ENCODE measurements at places on chromosomes 16 and 17.

DNA sequence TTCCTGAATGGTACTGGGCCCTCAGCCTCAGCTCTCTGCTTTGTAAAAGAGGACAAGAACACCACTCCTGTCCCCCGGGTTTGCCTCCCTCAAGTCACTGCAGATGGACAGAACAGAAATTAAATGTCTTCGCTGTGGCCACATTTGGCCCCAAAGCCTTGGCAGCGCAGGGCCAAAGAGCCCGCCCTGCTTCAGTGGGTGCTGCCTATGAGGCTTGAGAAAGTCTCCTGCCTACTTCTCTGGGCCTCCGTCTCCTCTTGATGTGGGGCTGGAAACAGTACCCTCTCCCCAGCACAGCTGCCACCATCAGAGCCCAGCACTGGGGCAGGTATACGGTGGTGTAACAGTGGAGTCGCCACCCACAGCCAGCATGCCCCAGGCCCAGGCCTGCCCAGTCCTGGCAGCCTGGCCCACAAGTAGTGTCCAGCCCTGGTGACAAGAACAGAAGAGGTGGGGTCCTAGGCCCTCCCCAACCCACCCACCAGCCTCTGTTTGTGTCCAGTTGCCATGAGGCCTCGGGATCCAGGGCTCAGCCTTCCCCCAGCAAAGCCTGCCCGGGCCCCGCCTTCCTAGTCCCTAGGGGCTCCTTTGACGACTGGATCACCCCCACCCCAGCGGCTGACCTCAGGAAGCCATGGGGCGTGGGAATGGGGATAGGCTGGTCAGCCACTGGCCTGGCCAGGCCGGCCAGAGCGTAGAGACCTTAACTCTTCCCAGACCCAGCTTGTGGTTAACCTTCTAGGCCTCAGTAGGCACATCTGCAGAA, 3.9 kb upstream of the TPPP3 start:
- DNase-seq = no peak

DNA sequence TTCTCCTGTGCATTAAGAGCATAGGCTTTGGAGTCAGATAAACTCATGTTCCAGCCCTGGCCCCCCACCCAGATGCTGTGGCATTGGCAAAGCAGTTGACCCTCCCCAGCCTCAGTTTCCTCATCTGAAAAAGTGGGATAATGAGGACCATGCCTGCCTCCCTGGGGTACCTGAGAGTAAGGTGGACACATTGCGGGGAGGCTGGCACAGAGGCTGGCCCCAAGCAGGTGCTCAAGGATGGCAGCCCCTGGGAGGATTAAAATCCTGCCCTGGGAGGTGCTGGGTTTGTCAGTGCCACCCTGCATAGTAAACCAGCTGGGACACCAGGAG, 11.8 kb downstream of the ENPP7 start:
- no peak for DNase-seq

DNA sequence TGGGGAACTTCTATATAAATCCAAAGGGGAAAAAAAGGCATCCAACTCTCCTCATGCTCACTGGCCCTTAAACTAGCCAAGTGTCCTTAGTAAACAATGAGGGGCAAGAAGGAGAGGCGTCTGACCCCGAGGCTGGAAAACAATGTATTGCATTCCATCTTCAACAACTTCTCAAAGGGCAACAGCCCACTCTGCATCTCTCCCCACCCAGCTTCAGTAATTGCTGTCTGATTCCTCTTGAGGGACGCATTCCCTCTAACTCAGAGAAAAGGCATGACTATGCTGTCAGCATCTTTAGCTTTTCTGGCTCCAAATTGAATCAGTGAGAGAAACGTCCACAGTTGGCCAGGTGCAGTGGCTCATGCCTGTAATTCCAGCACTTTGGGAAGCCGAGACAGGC, 145.8 kb downstream of the SLC39A11 start:
- no peak for DNase-seq

GRCh38 chr16:78579020-78579419, 479.6 kb downstream of the WWOX start:
- DNase-seq = no peak

DNA sequence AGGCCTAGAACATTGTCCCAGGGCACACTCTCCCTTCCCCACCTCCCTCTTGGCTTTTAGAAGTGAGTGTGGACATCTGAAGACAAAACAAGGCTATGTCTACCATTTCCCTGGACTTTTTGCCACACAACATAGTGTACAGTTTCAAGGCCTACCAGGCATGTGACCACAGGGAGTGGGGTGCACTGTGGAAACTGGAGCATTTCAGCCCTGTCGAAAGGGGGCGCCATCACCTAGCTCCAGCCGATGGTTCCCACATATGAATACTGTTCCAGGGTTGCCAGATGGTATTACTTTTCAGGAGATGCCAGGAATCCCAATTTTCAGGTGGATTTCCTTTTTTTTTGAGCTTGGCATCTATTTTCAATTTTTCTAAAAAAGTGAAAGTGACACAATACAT, 140.7 kb downstream of the KATNIP start:
- DNase-seq = peak; percentile 31

- no peak for DNase-seq
Measured at GRCh38 chr17:35407531-35407930, 24.8 kb downstream of the SLFN12 start.

DNA sequence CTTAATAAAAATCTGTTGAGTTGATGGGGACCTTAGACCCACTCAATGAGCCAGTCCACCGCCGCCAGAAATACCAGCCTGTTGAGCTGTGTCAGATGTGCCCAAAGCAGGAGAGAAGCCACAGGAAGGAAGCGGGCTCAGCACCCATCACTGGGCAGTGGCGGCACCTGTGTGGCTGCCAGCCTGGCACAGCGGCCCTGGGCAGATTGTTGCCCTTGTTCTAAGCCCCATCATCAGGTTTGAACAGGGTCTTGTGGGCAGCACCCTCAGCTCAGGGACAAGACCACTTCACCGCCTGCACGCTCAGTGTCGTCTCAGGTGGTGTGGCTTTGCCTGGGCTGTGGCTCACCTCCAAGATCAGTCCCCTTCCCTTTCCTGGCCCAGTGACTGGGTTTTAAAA, 9.3 kb downstream of the ENDOV start:
- DNase-seq = no peak

GRCh38 chr16:67207249-67208091, 8.5 kb downstream of the ELMO3 start:
- no peak for DNase-seq

DNA sequence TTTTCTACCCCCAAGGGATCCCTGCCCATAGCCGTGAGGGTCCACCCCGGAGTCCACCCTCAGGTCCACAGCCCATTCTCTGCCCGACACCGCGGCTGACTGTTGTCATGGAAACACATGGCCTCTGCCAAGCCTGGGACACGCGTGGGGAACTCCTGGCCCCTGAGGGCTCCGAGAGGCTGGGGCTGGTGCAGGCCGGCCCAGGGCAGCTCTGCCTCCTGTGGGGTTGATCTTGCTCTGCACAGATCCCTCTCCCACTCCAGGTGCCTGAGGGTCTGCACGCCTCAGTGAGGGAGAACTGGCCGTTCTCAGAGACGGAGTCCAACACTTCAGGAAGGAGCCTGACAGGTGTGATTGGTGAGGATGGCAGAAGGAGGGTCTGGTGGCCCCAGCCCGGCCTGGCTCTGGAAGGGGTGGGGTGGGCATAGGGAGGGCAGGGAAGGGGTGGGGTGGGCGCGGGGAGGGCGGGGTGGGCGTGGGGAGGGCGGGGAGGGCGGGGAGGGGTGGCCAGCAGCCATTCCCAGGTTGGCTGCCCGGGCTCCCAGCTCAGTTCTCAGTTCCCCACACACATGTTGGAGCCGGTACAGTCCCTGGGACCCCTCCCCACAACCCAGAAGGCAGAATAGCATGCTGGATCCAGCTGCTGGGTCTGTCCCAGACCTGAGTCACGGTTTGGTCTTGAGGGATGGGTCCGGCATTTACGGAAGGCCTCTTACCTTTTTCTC, 6.4 kb downstream of the MRPL28 start:
- no peak for DNase-seq

- peak; percentile 43 for DNase-seq
Measured at GRCh38 chr16:77788181-77789084, at the start of gene VAT1L. VAT1L (plus strand) TSS chr16:77788564; CDS start chr16:77788683, 119 bp downstream.

- DNase-seq = no peak
Measured at GRCh38 chr17:76414334-76415295, 30.2 kb downstream of the SPHK1 start.

DNA sequence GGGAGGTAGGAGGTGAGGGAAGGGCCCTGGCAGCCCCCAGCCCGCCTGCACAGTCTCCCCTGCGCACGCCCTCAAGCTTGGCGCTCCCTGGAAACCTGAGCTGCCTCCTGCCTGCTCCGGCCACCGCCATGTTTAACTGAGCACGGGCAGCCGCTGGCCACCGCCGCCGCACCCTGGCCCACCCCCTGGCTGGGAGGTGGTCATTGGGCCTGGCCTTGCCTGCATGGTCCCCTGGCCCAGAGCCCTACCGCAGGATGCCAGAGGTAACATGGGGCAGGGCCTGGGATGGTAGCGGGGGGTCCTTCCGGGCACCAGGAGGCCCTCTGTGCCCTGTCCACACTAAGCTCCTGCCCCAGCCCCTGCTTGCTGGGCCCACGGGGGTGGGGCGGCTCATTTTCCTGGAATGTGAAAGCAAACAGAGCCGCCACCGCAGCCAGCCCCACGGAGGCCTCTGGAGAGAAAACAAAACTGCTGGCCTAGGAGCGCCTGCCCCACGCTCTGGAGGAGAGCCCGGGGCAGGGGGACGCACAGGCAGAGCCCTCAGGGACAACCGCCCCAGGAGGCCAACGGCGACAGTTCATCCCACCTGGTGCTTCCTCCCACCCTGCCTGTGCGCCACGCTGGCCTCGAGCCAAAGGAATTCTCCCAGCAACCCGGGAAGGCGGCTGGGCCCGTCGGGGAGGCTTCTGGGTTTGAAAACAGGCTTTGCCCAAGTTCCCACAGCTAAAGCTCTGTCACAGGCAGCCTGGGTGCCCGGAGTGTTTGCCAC, 8.9 kb downstream of the NHERF2 start:
- DNase-seq = no peak

DNA sequence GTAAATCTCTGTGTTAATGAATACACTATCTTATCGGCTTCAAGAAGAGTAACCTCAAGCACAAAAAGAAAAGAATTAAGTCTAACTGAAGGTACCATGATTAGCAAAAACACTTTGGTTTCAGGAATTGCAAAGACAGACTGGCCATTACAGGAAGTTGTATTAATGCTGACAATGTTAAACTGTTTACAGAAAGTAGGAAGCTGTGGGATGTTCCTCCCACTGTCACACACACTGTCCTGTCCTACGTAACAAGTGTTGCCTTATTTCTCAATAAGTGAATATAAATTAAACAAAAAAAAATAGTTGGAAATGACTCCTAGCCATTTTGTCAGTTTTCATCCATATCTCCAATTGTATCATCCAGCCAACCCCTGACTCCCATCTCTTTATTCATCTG, 8.6 kb downstream of the GNA13 start:
- no peak for DNase-seq

- no peak for DNase-seq
Measured at GRCh38 chr16:63372815-63373214, 1336.6 kb upstream of the CDH8 start.

- no peak for DNase-seq
Measured at GRCh38 chr17:2485543-2485942, 26.1 kb downstream of the METTL16 start.
